AG09319 (cell line): ENCODE measurements at places on chromosomes 2 and 18.

DNA sequence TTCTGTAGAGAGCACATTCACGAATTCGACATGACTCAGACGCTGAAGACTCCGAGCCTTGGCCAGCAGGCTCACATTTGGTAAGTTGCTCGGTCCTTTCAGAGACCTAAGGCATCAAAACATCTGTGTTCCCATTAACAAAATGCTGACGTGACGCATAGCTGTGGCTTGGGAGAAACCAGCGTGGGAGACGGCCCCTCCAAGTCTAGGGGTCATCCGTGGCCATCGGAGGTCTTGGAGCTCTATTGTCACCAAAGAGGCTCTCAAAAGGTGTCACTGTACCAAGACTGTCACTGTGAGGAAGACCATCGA is 14.9 kb downstream of the FBLN7 start:
- peak; percentile 30 for DNase-seq

DNA sequence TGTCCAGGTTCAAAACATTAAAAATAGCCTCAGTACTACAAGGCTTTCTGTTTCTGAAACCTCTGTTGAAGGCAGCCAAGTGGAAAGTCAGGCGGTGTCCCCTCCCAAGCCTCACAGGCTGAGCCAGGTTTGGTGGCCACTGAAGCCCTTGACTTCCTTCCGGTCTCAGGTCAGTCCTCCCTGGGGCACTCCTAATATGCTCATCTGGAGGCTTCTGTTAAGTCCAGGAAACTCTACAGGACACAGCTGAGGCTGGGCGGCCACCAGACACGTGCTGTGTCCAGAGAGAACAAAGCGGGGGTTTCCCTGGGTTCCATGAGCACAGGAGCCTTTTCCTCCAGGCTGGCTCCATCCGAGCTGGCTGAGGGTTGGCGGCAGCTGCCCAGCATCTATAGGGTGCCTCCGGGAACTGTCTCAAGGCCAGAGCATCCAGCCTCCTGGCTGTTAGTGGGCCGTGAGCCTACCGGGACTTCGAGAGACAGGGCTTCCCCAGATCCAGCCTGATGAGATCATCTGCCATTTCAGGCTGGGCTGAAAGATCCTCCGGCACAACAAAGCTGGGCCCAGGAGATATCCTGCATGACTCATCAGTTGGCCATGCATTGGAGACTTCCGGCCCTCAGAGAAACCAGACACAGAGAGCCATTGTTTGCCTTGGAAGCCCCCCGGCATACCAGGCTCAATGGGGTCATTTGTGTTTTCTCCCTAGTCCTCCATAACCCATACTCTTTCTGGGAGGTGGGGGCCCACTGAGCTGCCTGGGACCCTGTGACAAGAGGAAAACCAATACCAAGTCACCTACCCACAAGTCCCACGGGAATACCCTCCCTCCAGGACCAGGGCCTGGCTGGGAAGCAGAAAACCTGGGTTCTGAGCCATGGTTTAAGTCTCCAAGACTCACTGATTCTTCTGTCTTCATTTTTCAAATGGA is 71.7 kb downstream of the HS1BP3 start:
- peak; percentile 81 for DNase-seq

DNA sequence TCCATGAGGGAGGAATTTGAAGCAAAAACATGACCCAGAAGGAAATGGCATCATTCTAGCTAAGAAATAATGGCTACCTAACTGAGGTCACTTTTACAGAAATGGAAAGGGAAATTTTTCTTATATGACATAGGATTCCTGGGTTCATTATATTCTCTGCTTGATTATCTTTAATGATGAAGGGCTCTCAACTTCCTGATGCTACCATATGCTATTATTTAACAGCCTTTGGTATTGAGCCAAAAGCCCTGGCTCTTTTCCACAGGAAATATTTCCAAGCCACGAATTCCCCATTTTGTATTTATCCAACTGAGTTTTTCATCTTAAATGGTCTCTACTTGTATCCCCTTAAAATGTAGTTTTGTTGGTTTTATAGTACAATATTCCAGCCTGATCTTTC is 63.2 kb upstream of the NPAS2 start:
- no peak for DNase-seq

- DNase-seq = no peak
These were observed 255.6 kb downstream of the RDH14 start for GRCh38 chr2:18304849-18305248.

- DNase-seq = no peak
These were observed 4.4 kb upstream of the CYP1B1 start for GRCh38 chr2:38080346-38080745.

DNA sequence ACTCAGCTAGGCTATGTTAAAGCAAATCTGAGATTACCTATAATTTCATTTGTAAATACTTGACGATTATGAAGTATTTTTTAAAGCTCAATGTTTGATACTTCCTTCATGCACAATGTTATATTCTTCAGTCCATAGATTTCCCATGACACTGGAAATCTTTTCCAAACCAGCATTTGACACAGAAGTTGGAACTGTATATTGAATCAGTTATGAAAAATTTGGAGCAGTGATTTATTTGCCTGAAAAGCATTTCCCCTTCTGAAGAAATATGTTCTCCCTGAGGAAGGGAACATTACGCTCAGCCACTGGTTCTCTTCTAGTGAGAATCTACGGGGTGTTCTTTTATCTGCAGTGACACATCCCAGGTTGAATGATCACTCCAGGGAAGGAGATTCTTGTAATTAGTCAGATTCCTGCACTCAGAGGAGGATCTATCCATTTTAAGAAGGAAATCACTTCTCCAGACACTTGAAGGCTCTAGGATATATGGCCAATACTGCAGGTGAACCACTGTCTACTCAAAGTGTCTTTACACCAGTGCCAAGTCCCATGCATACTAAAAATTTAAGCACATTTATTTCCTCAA is 64.7 kb downstream of the HNRNPLL start:
- DNase-seq = no peak

- DNase-seq = no peak
These were observed 18.0 kb downstream of the LRRC30 start for GRCh38 chr18:7248877-7249276.

DNA sequence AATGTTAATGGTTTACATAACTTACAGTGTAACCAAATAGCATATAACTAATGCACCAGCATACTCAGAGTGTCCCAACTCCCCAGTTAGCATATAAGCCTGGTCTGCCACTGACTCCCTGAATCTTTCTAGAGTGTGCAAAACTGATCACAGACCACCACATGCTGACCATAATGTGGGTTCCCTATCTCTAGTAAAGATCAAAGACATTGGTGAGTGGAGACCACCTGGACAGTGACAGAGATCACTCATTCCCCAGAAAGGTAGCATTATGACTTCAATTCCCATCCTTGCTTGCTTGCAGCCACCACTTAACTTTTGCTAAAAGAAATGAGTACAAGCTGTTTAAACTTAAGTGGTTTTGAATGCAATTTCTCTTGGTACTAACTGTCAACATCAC is 39.0 kb downstream of the KANSL1L start:
- DNase-seq = no peak

DNA sequence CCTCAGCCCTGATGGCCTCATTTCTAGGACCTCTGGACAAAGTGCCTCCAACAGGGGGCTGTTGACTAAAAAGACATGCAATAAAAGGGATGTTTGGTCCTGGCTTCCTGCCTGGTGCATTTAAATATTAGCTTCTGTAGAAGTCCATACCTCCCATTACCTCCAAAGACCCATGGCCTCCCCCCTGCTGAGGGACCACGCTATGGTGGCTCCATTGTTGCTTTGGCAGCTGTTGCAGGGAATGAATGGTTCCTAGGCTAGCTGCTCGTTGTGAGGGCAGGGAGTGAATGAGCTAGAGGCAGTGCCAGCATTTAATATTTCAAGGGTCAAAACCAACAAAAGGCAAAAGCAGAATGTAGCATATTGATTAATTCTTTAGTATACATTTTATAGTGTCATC is 285.9 kb downstream of the SLC8A1 start:
- DNase-seq = no peak
